Stimulated activated CD8-positive, alpha-beta memory T cell treated with anti-CD3 and anti-CD28 coated beads, Interleukin-2, amount 100 ng/mL, for 1 hour (primary cell): ENCODE measurements at places on chromosomes 13 and 19.

DNA sequence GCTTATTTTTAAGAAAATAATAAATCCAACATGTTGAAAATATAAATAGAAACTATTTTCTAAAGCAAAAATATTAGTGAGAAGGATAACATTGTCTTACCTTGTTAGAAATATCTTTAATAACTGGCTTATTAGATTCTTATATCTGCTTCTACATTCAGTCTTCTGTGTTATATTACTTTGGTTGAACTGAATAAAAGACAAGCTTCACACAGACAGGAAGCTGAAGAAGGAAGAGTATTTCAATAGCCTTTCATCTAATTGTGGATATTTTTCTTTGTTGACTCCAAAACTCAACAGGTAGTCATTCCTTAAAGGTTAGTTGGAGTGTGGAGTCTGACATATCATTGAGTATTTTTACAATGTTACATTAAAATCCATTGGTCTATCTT is 10.9 kb downstream of the SETDB2 start:
- DNase-seq, result no peak

GRCh38 chr13:27053902-27054595 is 117.6 kb downstream of the USP12 start:
- DNase-seq, result no peak

DNA sequence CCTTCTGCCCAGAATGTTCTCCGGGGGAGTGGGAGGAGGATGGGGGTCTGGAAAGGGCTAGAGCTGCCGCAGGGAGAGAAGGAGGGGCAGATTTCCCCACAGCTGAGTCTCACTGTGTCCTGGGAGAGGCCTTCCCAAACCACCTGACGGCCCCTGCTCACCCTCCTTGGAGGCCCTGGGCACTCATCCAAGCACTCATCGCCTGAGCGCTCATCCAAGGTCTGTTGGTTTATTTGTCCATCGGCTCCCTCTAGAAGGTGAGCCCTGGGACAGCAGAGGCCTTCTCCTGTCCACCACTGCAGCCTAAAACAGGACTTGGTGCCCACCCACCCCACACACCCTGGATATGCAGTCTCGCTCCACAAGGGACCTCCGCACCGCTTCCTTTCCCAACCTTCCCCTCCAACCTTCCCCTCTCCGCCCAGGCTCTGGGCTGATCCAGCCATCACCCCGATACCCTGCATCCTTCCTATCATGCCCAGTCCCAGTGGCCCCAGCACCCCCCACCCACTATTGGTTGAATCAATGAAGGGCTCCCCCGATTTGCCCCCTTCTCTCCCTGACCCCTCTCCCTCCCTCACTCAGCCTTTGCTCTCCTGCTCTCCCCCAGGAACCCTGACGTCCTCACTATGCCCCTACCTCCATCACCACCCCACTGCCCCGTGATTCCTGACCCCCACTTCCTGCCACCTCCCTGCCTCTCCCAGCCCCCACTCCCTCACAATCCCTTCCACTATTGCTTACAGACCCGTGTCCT is 1.7 kb downstream of the UBXN6 start:
- no peak for DNase-seq

DNA sequence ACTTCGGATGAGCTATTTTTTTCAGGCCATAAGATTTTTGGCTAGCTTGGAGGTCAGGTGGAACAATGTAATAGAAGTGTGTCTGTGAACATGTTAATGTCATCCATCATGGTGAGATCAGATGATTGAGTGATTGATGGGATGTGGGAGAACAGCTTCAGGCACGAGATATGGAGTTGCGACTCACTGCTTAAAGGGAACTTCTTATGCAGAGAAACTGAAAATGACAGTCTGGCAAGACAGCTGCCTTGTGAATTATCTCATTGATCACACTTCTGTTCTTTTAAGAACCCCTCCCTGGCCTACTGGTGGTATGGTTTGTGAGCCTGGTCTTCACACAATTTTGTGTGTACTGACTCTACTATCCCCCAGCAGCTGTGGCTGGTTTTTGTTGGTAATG is 96.0 kb downstream of the OLFM4 start:
- DNase-seq, result no peak

- DNase-seq, result no peak
Measured at GRCh38 chr19:28685802-28686201, 527.1 kb downstream of the UQCRFS1 start.

GRCh38 chr19:41957838-41958366 is 1.2 kb downstream of the RABAC1 start:
- DNase-seq, result no peak

- no peak for DNase-seq
Measured at GRCh38 chr19:3980353-3981251, 4.7 kb downstream of the EEF2 start.

GRCh38 chr13:109204252-109204651 is 574.8 kb downstream of the MYO16 start:
- no peak for DNase-seq

- no peak for DNase-seq
Measured at GRCh38 chr13:111344471-111345191, 24.2 kb downstream of the TEX29 start.

DNA sequence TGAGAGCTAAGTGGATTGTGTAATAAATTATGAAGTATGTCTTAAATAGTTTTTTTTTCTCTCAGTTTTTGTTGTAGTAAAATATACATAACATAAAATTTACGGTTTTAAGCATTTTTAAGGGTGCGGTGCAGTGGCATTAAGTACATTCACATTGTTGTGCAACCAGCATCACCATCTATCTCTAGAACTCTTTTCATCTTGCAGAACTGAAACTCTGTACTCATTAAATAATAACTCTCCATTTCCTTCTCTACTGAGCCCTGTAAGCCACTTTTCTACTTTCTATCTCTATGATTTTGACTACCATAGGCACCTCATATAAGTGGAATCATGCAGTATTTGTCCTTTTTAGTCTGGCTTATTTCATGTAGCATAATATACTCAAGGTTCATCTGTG is 87.1 kb downstream of the GJA3 start:
- DNase-seq, result no peak

DNA sequence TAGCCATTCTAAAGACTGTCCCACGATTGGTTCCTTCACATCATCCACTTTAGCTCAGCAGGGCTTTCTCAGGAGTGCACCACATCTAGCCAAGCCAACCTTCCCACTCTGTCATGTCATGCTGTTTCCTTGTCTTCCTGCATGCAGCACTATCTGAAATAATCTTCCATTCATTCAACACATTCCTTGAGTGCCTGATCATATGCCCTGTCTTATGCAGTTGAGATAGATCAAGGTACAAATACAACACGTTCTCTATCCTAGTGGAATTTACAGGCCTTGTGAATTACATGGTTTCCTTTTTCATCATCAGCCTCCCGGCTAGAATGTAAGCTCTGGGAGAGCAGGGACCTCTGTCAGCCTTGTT is 6.8 kb upstream of the MRPS31 start:
- DNase-seq, result no peak

DNA sequence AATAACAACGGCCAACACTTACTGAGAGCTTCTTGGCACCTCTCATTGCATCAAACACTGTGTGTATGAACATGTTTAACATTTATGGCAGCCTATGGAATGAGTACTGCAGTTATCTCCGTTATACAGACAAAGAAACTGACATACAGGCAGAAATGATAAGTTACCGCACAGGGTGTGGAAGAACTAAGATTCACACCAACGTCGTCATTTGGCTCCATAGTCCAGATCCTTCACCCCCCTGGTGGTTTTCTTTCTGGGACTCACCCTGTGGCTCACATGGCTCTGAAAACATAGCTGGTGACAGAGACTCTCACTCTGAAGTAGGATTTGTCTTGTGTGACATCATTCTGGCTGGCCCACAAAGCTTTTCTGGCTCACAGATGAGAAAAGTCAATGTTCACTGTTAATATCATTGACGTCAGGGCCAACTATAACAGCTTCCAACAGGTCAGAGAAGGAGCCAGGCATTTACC is 230.1 kb downstream of the DLEU7 start:
- no peak for DNase-seq

- DNase-seq, result no peak
Measured at GRCh38 chr19:50498219-50499056, 12.6 kb downstream of the JOSD2 start.

DNA sequence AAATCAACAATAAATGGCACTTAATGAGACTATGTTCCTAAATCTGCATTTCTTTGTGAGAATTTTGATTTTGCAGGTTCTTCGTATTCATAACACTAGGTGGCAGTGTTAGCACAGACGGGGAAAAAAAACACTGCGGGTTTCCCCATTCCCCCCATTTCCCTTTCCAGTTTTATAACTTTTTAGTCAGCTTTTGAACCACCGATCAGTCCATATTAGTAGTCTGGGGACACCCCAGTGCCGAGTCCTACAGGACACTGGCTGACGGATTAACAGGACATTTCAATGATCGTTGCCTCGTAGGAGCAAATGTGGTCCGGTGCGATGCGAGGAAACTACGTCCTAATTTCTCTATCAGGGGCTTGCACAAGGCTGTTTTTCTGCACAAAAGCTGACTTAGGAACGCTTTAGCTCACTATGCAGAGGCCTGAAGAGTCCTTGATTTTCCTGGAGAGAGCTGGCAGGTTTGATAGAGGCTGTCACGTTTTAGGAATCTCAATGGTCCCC is 234.3 kb downstream of the LMO7 start:
- no peak for DNase-seq

DNA sequence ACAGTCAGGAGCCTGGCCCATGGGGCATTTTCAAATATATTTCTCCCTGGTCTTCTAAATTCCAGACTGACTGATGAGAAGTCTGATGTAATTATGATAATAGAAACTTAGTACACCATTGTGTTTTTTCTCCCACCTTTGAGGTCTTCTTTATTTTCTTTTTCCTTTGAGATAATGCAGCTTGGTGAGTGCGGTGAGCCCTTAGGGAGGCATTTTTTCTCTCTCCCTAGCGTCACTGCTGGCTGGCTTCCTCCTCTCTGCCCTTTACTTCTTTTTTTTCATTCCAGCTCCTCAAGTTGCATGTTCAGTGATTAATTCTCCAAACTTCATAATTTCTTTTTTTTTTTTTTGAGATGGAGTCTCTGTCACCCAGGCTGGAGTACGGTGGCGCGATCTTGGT is 12.8 kb upstream of the CDC42EP5 start:
- DNase-seq, result no peak

DNA sequence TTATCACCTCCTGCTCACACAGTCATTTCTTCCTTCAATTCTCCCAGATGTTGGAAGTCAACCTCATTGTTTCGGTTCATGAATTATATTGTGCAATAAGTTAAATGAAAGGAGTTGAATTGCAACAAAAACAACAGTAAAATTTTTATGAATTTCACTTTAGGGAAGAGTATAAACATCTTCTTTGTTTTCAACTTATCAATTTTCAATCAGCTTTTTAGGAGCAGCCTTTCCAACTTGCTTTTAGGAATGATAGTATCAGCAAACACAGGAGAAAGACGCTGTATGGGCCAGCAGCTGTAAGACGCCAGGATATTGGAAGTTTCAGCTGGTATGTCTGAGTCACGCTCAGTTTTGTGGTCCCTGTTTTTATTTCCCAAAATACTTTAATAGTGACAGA is 132.5 kb upstream of the ARGLU1 start:
- DNase-seq, result no peak

DNA sequence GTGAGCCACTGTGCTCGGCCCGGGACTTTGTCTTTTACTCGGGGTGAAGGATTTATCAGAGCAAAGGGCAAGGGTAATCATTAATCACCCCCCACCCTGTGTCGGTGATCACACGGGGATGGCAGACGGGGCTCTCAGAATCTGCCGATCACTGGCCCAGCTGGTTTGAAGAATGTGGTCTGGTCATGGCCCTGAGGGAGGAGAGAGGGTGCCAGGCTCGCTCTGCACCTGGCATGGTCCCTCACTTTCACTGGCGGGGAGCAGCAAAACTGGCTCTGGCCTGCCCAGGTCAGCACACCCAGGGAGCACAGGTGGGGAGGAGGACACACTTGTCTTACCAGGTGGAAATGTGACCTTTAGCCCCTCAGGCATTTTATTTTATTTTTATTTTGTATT is 10.2 kb downstream of the REEP6 start:
- DNase-seq, result no peak

GRCh38 chr19:33603377-33603776 is 18.4 kb upstream of the CHST8 start:
- DNase-seq, result no peak

DNA sequence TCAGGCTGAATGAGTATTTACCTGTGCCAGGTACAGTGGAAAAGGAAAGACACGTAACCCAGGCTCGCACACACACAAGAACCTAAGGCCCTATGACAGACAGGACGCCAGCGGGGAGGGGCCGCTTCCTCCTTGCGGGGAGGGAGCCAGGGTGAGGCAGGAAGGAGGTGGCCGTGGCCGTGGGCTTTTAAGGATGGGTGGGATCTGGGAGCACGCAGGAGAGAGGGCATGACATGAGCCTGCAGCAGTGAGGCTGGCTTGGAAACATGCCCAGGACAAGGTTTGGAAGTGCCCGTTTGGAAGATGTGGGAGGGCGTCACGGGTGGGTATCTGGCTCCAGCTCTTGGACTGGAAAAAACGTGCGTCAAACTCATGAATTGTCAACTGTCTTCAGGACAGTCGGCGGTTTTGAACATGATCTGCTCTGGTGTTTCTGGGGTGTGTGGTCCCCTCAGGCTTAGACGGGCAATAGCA is 20.1 kb downstream of the SH3GL1 start:
- no peak for DNase-seq

DNA sequence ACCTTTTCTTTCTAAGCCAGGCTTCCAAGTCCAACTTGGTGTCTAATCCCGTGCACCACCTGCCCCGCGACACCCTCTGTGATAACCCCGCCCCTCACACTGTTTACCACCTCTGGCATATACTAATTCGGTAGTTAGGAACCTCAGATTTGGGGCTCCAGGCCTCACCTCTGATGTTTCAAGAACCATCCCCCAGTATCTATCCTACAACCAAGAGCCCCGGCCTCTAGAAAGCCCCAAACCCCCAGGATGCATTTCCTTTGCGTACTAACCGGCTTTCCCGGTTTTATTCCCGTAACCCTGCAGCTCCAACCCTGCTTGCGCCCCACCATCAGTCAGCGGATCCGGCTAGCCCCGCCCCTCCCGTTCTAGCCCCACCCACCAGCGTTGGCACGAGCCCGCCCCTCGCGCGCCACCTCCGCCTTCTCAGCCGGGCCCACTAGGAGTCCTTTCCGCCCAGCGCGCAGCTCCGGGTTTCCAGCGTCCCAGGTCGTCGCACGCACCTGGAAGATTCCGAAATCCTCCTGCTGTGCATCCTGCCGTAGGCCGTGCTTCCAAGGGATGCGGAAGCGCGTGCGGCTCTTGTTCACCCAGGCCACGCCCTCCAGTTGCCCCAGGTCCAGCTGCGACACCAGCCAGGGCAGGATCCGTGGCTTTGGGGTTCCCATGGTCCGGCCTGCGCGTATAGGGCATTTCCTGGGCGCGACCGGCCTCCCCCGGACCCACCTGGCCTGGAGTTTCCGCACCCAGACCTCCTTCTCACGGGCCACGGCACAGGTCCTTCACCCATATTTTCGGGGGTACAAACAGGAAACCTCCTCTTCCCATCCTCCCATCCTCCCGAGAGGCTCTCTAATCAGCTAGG is 1.3 kb downstream of the IRF3 start:
- DNase-seq, result peak; percentile 89

- DNase-seq, result peak; percentile 15
Measured at GRCh38 chr19:44447916-44448674, at the start of gene ZNF229. Gene ZNF229, minus strand, starts transcription at chr19:44448472. Its CDS starts 5,625 bp downstream, at chr19:44442847.

GRCh38 chr13:107730813-107731212 is 484.5 kb downstream of the LIG4 start:
- DNase-seq, result no peak

DNA sequence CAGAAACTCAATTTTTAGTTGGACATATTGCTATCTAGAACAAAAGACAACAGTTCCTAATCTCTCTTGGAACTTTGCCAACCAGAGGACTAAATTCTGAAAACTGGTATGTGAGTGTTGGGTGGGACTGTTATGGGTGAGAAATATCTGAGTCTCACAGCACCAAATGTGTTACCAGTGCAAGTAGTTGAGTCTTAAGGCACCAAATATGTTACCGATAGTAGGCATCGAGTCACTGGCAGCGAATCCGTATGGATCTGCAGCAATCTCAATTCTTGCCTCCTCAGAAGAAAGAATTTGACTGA is 575.2 kb downstream of the DACH1 start:
- DNase-seq, result no peak
